Gastrocnemius medialis (tissue), 4 donors: ENCODE measurements at places on chromosomes 16 and 17. TPM values are rescaled to one million over a fixed set of nuclear protein-coding genes. Genes with fewer than 3 reads are reported as not detected.

Gene CACNG3
- total RNA-seq, result not detected

Gene MT1F
- not detected for total RNA-seq

GRCh38 chr17:29930409-29931010, 482 bp upstream of the SSH2 start:
- no peak for DNase-seq
- peak overlapping the region; percentile 90 for H3K4me3 ChIP-seq
- H3K4me1 ChIP-seq, result peaks cover 36% of the 10 kb centered on the region
- no peaks in the 10 kb centered on the region for H3K27me3 ChIP-seq

DNA sequence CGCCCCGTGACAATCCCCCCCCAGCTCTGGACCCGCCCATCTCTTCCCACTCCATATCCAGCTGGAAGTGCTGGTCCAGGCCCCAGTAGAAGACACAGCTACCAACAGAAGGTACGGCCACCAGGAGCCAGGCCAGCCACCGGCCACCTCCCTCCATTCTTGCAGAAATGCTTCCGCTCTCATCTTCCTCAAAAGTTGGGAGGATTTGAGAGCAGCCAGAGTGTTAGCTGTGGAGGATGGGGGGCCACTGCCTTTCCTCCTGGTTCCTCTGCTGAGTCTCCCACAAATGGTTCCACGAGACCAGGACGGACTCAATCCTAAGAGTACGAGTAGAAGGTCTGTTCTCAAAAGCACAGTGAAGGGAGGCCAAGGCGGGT, 78.3 kb downstream of the GAS7 start:
- no peaks in the 10 kb centered on the region for H3K27me3 ChIP-seq
- H3K27ac ChIP-seq, result peak overlapping the region; percentile 12
- peaks cover 6% of the 10 kb centered on the region for H3K4me1 ChIP-seq
- no peak overlapping the region for H3K4me3 ChIP-seq

GRCh38 chr16:31265329-31266245, 5.8 kb downstream of the ITGAM start:
- no peak overlapping the region for H3K27ac ChIP-seq
- peaks cover 5% of the 10 kb centered on the region for H3K27me3 ChIP-seq
- no peak for DNase-seq
- no peak overlapping the region for H3K4me3 ChIP-seq
- no peaks in the 10 kb centered on the region for H3K4me1 ChIP-seq
- no peaks in the 10 kb centered on the region for H3K36me3 ChIP-seq

DNA sequence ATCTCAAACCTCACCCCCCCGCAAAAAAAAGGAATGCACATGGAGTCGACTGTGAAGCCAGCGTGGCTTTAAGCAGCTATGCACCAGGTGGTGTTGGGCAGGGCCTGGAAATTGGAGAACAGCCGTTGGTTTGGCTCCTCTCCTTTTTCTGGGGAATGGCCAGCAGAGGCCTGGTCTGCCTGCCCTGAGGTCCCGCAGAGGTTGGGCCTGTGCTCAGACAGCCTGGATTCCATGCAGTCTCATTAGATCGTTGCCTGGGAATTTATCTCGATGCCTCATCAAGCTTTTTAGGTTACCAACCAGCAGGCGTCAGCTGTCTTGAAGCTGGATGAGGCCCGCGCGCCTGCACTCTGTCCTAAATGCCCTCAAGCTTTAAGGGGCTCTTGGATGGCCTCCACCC, 9.8 kb downstream of the SLC12A3 start:
- H3K27me3 ChIP-seq, result no peaks in the 10 kb centered on the region
- H3K36me3 ChIP-seq, result no peaks in the 10 kb centered on the region
- no peaks in the 10 kb centered on the region for H3K4me1 ChIP-seq
- H3K4me3 ChIP-seq, result no peak overlapping the region
- H3K27ac ChIP-seq, result peak overlapping the region; percentile 31

DNA sequence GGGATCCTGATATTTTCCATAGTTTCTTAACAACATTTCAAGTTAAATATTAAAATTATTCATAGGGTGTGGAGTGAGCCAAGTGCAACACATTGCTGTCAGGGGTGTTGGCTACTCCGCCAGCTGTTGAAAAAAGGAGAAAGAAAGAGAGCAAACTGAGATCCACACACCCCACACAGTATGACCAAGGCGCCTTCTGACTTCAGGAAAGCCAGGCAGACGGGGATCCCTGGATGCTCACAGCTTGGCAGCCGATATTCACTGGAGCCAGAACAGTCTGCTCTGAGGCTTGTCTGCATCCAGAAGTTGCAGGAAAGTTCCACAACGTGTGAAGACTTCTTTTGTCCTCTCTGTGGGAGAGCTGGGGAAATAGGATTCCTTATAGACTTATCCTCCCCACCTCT, 9.3 kb downstream of the CHD9NB start:
- no peaks in the 10 kb centered on the region for H3K36me3 ChIP-seq
- peaks cover 9% of the 10 kb centered on the region for H3K27me3 ChIP-seq
- no peak overlapping the region for H3K4me3 ChIP-seq
- no peaks in the 10 kb centered on the region for H3K4me1 ChIP-seq
- peak overlapping the region; percentile 49 for H3K27ac ChIP-seq

DNA sequence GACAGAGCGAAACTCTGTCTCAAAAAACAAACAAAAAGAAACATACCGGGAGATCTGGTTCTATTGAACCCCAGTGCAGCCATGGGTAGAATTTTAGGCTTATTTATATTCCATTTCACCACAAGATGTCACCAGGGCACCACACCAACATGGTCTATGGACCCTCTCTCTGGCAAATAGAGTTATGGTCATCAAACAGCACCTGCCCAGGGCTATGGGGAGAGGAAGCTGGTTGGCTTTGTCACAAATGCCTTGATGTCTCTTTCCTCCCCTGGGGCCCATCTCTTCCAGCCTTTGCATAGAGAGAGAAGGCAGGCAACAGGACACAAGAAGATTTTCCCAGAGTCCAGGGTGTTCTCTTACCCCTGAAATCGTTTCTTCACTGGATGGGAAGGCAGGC, 128.4 kb downstream of the WWOX start:
- no peak overlapping the region for H3K27ac ChIP-seq
- no peaks in the 10 kb centered on the region for H3K4me1 ChIP-seq
- no peaks in the 10 kb centered on the region for H3K27me3 ChIP-seq
- H3K4me3 ChIP-seq, result no peak overlapping the region
- no peak for DNase-seq

DNA sequence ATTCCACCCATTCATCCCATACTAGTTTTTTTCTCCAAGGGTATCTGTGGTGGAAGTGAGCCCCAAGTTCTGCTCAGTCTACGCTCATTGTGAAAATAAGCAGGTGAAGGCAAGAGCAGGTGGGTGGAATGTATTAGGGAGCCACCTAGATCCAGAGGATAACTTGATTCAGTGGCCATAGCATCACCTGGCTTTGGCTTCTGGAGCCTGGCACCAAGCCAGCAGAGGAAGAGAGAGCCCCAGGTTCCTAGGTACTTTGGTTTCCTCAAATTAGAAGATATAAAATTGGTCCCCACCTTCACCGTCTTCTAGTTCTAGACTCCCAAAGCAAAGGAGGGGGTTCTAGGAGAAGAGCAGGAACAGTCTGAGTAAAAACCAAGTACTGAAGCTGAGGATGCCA, 4.1 kb downstream of the FXR2 start:
- H3K27me3 ChIP-seq, result no peaks in the 10 kb centered on the region
- H3K4me1 ChIP-seq, result peaks cover 63% of the 10 kb centered on the region
- H3K36me3 ChIP-seq, result no peaks in the 10 kb centered on the region
- no peak for DNase-seq
- peak overlapping the region; percentile 91 for H3K27ac ChIP-seq

GRCh38 chr16:66133643-66134338, 232.7 kb upstream of the CDH5 start:
- H3K27me3 ChIP-seq, result no peaks in the 10 kb centered on the region
- no peak overlapping the region for H3K4me3 ChIP-seq
- DNase-seq, result no peak
- H3K36me3 ChIP-seq, result no peaks in the 10 kb centered on the region
